ENCODE measurements at places on chromosomes 7 and 10.

GRCh38 chr10:110138197-110138812 lies 69.1 kb upstream of the MXI1 start:
- no peak for DNase-seq

- no peak for DNase-seq
Measured at GRCh38 chr7:11946794-11947193, 114.8 kb upstream of the THSD7A start.

GRCh38 chr10:111080224-111080623 lies 3.4 kb downstream of the ADRA2A start:
- no peak for DNase-seq

GRCh38 chr7:148050492-148051158 lies 539.9 kb upstream of the C7orf33 start:
- no peak for DNase-seq

DNA sequence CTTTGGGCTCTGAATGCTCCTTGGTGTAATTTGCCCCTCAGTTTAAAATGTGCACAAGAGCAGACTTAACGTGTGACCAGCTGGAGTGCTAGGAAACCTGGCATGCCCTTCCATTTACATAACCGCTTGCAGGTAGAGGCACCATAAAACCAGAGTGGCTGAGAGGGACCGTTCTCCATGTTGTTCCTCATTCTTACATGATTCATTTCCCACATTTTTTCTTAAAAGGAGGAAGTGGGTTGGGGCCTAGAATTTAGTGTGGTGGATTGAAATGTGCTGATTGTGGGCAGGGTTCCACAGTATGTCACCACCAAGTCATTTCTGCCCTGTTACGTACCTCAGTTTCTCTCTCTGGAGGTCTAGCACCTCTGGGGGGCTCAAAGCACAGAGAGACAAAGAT lies 375.8 kb upstream of the VSTM2A start:
- DNase-seq, result no peak

GRCh38 chr7:101671371-101672356 lies 42.6 kb upstream of the MYL10 start:
- no peak for DNase-seq

- DNase-seq, result no peak
Measured at GRCh38 chr10:73758704-73759511, 14.7 kb downstream of the SEC24C start.

- no peak for DNase-seq
Measured at GRCh38 chr7:44750921-44751571, 2.4 kb downstream of the ZMIZ2 start.

DNA sequence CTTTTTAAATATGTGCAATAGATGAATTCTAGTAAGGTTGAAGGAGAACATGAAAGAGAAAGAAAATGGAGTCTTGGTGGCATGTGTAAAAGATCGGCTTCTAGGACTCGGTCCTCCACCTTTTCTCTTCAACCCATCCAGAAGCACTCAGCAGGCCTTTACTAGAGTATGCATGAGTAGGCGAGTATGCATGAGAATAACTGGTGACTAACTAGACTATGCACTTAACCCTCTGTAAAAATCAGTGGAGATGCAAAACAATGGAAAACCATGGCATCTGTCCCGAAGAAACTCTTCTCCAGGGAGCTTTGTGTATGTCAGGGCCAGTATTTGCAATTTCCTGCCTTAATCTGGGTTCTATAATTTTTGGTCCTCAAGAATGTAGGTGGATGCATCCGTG lies 40.0 kb upstream of the GRB10 start:
- no peak for DNase-seq

DNA sequence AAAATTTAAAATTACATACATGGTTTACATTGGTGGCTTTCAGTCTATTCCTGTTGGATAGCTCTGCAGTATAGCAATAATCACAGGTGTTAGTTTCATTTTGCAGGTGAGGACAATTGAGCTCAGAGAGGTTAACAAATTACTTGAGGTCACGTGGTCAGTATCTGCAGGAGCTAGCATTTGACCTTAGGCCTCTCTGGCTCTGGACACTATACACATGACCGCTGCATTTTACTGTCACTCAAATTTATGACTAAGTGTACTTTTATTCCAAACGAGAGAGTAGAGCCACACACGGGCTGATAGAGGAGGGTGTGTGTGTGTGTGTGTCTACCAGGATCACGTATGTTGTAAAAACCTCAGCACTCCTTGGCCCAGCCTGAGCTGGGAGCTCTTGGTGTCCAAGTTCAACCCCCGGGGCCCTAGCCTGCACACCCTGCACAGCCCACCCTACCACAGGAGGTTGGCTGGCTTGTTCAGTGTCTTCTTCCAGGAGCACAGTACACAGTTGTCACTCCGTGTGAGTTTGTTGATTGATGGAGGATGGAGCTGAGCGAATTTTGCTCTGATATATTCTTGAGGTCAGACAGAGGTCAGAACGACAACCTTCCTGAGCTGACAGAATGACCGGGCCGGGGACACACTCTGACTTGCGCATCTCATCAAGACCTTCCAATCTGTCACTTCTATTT lies 272.7 kb downstream of the GFRA1 start:
- DNase-seq, result no peak

DNA sequence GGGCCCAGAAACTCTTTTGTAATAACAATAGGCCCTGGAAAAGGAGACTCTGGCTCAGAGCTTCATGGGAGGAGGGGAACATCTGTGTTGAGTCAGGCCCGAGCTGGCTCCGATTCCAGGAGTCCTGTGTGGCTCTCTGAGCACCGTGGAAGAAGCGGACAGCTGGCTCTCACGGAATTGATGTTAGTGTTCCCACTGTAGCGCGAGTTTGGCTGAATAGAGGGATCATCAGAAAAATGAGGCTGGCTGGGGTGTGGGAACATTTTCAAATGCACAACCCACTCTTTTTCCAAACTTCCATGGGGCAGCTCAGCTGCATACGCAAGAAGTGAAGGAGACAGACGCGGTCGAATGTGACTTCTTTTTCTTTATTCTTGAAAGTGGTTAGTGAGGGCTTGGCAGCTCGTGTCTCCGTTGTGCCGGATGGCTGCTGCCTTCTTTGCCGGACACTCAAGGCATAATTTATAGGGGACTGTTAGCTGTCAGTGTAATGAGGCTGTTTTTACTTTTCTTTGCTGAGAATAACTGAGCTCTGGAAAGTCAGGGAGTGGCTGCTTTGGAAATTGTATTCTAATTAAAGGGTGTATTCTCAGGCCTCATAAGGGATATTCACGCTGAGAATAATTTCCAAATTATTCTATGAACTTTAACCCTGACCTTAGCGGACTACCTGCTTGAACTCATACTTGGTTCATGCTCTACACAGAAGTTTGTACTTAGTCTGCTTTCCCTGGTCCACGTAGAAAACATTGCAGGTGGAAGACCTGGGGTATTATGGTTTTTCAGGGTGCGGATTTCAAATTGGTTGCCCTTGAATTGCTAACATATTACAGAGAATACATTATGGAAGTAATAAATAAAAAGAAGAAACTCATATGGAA lies 23.1 kb downstream of the MDFIC start:
- peak; percentile 71 for DNase-seq

DNA sequence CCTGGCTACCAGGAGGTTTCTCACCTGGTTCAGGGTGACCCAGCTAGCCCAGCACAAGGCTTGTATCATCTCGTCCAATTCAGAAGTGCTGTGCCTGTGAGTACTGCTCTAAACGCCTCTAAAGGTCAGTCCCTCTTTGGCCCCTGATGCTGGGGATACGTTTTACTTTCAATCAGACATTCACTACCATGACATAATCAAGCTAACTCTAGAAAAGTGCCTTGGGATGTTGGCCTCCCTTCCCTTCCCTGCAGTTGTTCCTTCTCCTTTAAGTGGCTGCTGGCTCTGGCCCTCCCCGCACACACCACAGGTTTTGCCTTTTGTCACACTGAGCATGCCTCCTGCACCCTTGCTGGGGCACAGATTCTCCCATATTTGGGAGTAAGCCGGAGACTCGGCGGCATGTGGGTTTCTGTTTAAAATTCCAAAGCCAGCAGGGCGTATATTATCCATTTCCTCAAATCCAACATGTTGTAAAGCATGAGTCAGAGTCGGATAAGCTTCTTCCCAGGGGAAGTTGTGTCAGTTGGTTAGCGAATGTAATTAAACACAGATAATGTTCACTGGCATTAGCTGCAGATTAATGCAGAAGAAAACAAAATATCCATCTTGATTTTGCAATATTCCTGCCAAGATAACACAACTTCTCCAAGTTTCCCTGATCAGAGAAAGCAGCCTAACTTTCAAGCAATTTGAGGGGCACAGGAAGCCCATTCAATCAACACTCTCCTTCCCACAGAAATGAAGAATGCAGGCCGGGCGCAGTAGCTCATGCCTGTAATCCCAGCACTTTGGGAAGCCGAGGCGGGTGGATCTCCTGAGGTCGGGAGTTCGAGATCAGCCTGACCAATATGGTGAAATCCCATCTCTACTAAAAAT lies 31.8 kb upstream of the VCL start:
- peak; percentile 64 for DNase-seq

GRCh38 chr10:93081318-93081717 lies 7.6 kb downstream of the CYP26A1 start:
- DNase-seq, result no peak
